ENCODE measurements at places on chromosomes 7 and 10.

DNA sequence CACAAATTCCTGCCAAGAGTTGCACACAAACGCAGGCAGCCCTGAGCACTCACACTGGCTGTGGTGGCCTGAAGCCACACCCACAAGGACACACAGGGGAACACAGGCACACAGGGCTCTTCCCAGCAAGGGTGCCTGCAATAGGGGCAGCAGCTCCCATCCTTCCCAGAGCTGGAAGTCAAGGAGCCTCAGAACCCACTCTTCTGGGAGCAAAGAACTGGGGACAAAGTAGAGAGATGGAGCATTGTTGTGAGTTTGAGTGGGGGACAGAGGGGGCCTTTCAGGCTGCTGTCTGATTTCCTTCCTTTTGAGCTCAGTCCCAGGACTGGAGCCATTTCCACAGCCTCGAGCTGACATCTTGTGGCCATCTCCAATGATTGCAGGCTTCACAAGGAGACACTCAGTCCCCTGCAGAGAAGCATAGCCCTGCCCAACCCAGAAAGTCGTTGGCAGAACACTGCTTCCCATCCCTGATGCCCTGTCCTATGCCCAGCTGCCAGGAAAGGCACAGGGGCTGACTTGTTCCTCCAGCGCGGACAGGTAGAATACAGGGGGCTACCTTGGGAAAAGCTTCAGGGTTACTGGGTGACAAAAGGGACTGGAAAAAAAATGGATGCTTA is 34.4 kb upstream of the SLF2 start:
- DNase-seq = peak; percentile 91

GRCh38 chr7:8208816-8209215 is 53.2 kb downstream of the ICA1 start:
- no peak for DNase-seq

DNA sequence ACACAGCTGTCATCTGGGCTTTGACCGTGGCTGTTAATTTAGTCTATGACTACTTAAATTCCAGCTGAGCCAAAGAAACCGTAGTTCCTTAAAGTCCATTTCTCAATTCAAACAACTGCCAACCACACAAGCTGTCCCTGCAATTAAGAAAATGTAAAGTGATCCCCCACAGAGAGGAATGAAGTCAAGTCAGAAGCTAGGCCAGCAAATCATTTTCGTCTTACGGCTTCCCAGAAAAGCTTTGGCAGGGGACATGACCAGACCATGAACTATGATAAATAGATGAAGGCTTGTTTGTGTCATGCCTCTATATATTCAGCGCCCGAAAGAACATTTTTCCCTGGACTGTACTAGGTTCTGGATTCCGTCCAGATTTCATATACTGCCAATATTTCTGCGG is 54.6 kb downstream of the HACD1 start:
- no peak for DNase-seq

- DNase-seq = no peak
These were observed 121.2 kb downstream of the EMX2 start for GRCh38 chr10:117663750-117664149.

DNA sequence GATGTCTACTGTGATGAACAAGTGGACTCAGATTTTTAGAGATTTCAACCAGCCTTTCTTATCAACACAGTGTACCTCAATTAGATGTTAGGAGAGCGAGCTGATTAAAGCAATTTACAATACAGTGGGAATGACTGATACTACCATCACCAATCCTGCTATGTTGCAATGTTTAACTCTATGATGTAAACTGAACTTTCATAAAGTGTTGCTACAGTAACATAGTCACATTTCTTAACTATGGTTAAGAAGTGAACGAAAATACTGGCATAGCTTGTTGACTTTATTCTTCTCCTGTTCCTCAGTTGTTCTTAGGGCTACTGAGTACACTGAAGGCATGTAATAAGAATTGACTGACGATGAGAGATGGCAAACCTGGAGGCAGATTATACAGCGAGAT is 139.8 kb downstream of the MYOF start:
- no peak for DNase-seq

DNA sequence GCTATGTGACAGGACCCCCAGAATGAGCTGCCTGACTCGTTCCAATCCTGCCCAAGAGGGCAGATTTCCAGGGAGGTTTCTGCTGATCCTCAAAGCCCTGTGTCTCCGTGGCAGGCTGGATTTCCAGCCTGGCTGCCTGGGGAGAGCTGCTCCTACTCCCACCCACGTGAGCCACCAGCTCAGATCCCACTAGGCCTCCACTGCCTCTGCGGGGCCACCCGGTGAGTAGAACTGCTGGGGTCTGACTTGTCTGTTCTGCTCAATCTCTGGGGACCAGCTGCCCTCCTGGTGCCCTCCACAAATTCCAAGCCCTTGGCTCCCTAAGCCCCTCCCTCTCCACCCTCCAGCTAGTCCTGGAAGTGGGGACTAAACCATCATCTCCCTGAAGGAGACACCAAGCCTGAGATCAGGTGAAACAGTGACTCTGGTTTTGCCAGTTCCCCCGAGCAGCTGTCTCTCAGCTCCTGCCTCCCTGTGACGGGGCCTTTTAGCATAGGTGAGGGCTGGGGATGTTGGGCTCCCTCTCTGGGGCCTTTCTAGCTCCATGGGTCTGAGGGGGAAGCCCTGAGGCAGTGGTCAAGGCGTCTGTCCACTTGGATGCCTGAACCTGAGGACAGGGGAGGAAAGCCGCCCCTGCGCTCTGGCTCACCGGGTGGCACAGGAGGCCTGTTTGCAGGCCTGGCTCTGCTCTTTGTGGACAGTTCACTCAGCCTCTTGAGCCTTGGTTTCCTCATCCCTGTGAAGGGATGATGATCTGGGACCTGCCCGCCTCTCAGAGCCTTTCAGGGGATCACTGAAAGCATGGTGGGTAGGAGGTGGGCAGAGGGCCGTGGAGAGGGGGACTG is 5.6 kb downstream of the FAM241B start:
- peak; percentile 4 for DNase-seq
